CD4-positive, alpha-beta T cell treated with Interleukin-12 subunit alpha and Interleukin-12 subunit beta, for 1 hour (primary cell): ENCODE measurements at places on chromosomes 6 and 20.

GRCh38 chr20:20085071-20085470 is 32.7 kb downstream of the CFAP61 start:
- DNase-seq, result no peak

DNA sequence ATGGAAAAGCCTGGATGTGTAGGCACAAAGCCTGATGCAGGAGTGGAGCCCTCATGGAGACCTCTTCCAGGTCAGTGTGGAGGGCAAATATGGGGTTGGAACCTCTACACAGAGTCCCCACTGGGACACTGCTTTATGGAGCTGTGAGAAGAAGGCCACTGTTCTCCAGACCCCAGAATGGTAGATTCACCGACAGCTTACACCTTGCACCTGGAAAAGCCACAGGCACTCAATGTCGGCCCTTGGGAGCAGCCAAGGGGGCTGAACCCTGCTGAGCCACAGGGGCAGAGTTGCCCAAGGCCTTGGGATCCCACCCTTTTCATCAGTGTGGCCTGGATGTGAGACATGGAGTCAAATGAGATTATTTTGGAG is 24.9 kb downstream of the NCR2 start:
- no peak for DNase-seq

DNA sequence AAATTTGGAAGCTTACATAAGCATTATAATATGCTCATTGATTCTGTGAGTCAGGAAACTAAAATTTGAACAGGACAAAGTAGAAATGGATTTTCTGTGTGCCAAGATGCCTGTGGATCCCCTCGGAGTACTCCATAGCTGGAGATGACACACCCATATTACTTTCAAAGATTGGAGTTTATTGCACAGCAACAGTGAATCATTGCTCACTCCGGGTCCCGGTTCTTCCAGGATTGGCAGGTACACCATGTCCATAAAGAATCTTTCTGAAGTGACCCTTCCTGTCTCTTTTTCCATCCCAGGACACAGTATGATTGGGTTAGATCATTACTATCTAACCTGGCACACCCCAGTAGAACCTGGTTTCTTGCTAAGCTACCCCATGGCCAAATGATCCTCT is 2.7 kb upstream of the BTN2A2 start:
- DNase-seq, result no peak

DNA sequence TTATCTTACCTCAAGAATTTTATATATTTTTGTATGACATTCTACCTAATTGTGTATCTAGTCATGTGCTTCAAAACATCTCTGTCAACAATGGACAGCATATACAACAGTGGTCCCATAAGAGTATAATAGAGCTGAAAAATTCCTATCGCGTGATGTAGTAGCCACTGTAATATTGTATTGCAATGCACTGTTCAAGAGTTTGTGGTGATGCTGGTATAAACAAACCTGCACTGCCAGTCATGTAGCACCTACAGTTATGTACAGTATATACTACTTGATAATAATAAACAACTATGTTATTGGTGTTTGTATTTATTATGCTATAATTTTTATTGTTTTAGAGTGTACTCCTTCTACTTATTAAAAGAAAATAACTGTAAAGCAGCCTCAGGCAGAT is 672.7 kb downstream of the CD109 start:
- DNase-seq, result no peak

DNA sequence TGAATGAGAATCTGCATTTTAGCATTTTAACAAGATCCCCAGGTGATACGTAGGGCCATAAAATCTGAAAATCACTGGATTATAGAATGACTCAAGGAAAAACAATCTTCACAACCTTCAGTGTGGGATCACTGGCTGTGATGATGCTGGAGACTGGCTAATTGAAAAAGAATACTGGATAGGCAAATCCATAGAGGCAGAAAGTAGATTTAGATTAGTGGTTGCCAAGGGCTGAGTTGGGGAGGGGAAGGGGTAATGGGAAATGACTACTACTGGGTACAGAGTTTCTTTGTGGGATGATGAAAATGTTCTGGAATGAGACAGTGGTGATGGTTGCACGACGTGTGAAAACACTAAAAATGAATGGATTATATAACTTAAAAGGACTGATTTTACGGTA is 84.1 kb downstream of the CDK19 start:
- DNase-seq, result no peak

DNA sequence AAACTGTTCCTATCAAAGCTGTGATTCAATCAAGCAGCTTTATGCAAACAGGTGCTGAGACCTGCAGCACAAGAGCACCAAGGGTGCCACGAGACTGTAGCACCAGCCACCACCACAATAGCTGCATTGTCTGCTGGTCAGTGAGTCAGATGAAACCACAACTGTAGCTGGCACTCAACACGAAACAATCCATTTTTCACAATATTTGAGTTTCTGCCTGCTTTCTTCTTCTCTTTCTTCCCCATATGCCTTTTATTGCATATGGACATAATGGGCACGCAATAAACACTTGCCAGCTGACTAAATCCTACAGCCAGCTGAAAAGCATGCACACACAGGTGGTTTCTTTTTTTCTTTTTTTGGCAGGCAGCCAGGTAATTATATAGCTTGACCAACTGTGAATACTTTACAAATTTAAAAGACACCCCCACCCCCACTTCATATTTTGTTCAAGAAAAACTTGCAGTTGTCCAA is 16.6 kb downstream of the SLC2A12 start:
- no peak for DNase-seq

GRCh38 chr6:37987559-37987958 is 168.0 kb downstream of the ZFAND3 start:
- no peak for DNase-seq

GRCh38 chr6:37210313-37210968 is 40.5 kb downstream of the PIM1 start:
- DNase-seq, result peak; percentile 86

DNA sequence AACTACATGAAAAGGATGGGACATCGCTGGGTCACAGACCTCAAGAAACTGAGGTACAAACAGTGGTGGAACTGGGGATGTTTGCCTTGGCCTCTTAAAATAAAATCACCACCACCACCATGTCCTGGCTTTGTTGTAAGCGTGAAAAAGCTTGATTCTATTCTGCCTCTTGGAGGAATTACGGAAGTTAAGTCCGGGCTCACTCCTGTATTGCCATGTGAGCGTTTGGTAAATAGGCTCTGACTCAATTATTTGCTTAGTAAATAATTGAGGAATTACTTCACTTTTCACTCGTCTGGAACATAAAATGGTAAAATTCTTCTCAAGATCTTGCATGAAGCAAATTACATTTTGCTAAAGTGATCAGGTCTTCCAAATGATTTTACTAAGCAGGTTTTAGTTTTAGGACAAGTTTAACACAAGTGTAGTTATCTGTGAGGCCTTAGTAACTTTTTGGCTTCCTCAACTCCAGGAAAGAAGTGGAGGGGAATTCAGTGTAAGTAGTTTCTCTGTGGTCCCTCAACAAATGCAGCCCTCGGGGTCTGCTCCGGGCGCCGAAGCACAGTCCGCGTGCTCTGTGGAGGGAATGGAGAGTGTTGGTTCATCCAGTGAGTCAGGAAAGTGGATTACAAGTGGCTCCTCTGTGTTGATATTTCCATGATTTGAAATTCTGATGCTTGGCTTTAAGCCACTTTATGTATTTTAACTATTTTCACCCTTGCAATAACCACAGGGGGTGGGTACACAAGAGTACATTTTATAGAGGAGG is 23.8 kb downstream of the IYD start:
- DNase-seq, result no peak

DNA sequence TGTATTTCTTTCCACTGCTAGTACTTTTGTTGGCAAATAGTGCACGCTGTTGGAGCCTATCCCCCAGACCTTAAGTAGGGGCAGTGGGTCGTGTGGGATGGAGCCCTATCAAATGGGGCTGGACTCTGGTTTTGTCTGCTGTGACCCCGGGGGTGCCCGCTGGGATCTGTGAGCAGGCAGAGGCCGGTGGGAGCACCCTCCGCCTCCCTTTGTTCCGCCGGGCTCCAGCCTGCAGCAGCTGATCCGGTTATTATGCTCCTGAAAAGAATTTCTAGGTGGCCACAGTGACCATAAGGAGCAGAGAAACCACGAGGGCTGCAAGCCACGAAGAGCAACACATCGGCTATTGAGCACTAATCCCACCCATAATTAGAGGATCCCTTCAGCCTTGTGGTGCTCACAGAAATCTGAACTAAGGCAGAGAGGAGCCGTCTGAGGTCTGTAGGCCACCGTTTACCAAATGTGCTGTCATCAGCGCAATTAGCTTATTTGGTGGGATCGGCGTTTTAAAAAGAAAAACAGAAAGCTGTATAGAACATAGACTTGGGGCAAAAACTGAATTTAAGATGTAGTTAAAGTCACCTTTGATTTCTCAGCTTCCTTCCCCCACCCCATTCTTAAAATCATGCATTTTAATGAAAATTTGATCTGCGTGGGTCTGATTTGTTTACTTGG is 598.3 kb upstream of the JAG1 start:
- DNase-seq, result no peak

GRCh38 chr6:169685860-169686259 is 16.0 kb downstream of the WDR27 start:
- no peak for DNase-seq

- no peak for DNase-seq
These were observed 142.3 kb upstream of the SASH1 start for GRCh38 chr6:148200293-148200692.
